ENCODE measurements at places on chromosomes 12 and 14. TPM values are rescaled to one million over a fixed set of nuclear protein-coding genes. Genes with fewer than 3 reads are reported as not detected.

The KLRD1 gene
- 1.9 TPM for total RNA-seq

GRCh38 chr12:1703771-1704722 is 13.2 kb downstream of the ADIPOR2 start:
- H3K27ac ChIP-seq, result no peak overlapping the region
- peaks cover 5% of the 10 kb centered on the region for H3K4me1 ChIP-seq
- H3K27me3 ChIP-seq, result no peaks in the 10 kb centered on the region

- no peak for DNase-seq
- no peaks in the 10 kb centered on the region for H3K27me3 ChIP-seq
- H3K36me3 ChIP-seq, result no peaks in the 10 kb centered on the region
- no peaks in the 10 kb centered on the region for H3K4me1 ChIP-seq
- no peak overlapping the region for H3K27ac ChIP-seq
- H3K4me3 ChIP-seq, result no peak overlapping the region
These were observed 139.6 kb downstream of the PRKD1 start for GRCh38 chr14:29788093-29788492.

DNA sequence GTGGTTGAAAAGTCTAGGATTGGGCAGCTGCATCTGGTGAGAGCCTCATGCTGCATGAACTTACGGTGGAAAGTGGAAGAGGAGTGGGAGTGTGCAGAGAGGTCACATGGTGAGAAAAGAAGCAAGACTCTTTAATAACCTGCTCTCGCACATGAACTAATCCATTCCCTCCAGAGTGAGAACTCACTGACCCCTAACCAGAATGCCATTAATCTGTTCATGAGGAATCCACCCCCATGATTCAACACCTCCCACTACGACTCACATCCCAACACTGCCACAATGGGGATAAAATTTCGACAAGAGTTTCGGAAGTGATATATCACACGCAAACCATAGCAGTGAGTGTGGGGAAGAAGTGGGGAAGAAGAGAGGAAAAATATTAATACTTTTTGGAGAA is 377.4 kb downstream of the NAV3 start:
- H3K36me3 ChIP-seq, result no peaks in the 10 kb centered on the region
- H3K27ac ChIP-seq, result no peak overlapping the region
- no peaks in the 10 kb centered on the region for H3K4me1 ChIP-seq

DNA sequence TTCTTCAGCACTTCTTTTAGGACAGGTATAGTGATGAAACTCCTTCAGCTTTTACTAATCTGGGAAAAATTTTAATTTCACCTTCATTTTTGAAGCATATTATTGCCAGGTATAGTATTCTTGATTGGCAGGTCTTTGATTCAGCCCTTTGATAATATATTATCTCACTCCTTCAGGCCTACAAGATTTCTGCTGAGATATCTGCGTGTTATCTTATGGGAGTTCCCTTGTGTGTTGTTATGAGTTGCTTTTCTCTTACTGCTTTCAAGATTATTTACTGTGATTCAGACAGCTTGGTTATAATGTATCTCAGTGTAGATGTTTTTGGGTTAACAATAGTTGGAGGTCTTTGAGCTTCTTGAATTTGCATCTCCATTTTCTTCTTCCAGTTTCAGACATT is 87.4 kb downstream of the ATF7IP start:
- no peaks in the 10 kb centered on the region for H3K27me3 ChIP-seq
- H3K4me3 ChIP-seq, result no peak overlapping the region
- H3K4me1 ChIP-seq, result no peaks in the 10 kb centered on the region
- no peak overlapping the region for H3K27ac ChIP-seq

- no peak overlapping the region for H3K4me3 ChIP-seq
- H3K27me3 ChIP-seq, result no peaks in the 10 kb centered on the region
- peaks cover 11% of the 10 kb centered on the region for H3K4me1 ChIP-seq
These were observed 104.5 kb upstream of the FRMD6 start for GRCh38 chr14:51547260-51547659.

DNA sequence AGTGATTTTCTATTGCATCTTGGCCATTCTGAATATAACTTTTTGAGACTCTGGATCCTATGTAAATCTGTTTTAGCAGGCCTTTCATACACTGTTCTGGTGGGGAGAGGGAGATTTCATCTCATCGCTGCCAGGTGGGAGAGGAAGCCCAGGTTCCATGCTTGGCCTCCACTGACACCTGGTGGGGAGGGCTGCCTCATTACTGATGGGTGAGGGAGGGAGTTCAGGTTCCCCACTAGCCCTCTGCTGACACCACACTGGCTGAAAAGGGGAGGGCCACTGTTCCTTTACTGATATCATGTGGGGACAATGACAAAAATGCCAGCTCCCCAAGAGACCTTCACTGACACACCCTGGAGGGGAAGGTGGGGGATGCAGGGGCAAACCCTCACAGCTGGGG is 2.4 kb upstream of the GALNT8 start:
- no peaks in the 10 kb centered on the region for H3K27me3 ChIP-seq
- H3K4me1 ChIP-seq, result no peaks in the 10 kb centered on the region
- no peaks in the 10 kb centered on the region for H3K36me3 ChIP-seq

Data from thoracic aorta (tissue), 2 donors.